Vein endothelial cell (primary cell): ENCODE measurements at places on chromosomes 4 and X. TPM values are rescaled to one million over a fixed set of nuclear protein-coding genes. Genes with fewer than 3 reads are reported as not detected.

ZNF141 gene
- 10.1 and 15.6 TPM in 2 replicates for total RNA-seq

ADH7 gene
- not detected in 2 replicates for total RNA-seq

C1QTNF7 gene
- total RNA-seq: not detected in 2 replicates

HGFAC gene
- total RNA-seq: 0.19 and 0.33 TPM in 2 replicates

PABPC1L2B gene
- not detected in 2 replicates for total RNA-seq

SCML1 gene
- total RNA-seq: 6.9 and 9.6 TPM in 2 replicates

F9 gene
- total RNA-seq: not detected in 2 replicates

SORBS2 gene
- total RNA-seq: 168 and 191 TPM in 2 replicates

HSD17B10 gene
- total RNA-seq: 47.9 and 52.3 TPM in 2 replicates

FAM47E gene
- total RNA-seq: not detected in 2 replicates

TAF7L gene
- 0.33 and 0.38 TPM in 2 replicates for total RNA-seq

MMRN1 gene
- total RNA-seq: 889 and 1,432 TPM in 2 replicates

GPR82 gene
- not detected in 2 replicates for total RNA-seq

UBA6 gene
- total RNA-seq: 104 and 222 TPM in 2 replicates

IL9R gene
- total RNA-seq: 0.10 TPM in 1 of 2 replicates, not detected in the other

MAGEB2 gene
- not detected in 2 replicates for total RNA-seq

RTL3 gene
- total RNA-seq: under 0.01 and 0.10 TPM in 2 replicates

PLS3 gene
- 392 and 546 TPM in 2 replicates for total RNA-seq

AKAP14 gene
- total RNA-seq: not detected in 2 replicates

PSAPL1 gene
- not detected in 2 replicates for total RNA-seq

NSUN7 gene
- not detected in 2 replicates for total RNA-seq

XK gene
- total RNA-seq: under 0.01 and 0.10 TPM in 2 replicates

FRAS1 gene
- 0.65 and 3.3 TPM in 2 replicates for total RNA-seq

MSX1 gene
- 4.2 and 5.4 TPM in 2 replicates for total RNA-seq

TMEM31 gene
- total RNA-seq: not detected in 2 replicates

ZNF732 gene
- 0.65 and 1.7 TPM in 2 replicates for total RNA-seq

GABRE gene
- 28.9 and 36.3 TPM in 2 replicates for total RNA-seq

IBSP gene
- not detected in 2 replicates for total RNA-seq

RFC1 gene
- 43.8 and 49.6 TPM in 2 replicates for total RNA-seq

GPR50 gene
- total RNA-seq: not detected in 2 replicates

INTS12 gene
- 15.0 and 19.8 TPM in 2 replicates for total RNA-seq

RIPPLY1 gene
- not detected in 2 replicates for total RNA-seq

TMPRSS11F gene
- total RNA-seq: not detected in 2 replicates

BEX2 gene
- total RNA-seq: 0.38 TPM in 1 of 2 replicates, not detected in the other

PLXNA3 gene
- total RNA-seq: 14.9 and 21.6 TPM in 2 replicates

FGF2 gene
- 31.7 and 36.6 TPM in 2 replicates for total RNA-seq

CLDN2 gene
- not detected in 2 replicates for total RNA-seq

NEUROG2 gene
- total RNA-seq: not detected in 2 replicates

CYP4V2 gene
- 3.2 and 4.9 TPM in 2 replicates for total RNA-seq

DNAAF6 gene
- not detected in 2 replicates for total RNA-seq

ARMCX1 gene
- 23.8 and 26.2 TPM in 2 replicates for total RNA-seq

GAB3 gene
- 9.4 and 18.0 TPM in 2 replicates for total RNA-seq
